ENCODE measurements at places on chromosomes 7 and 10.

DNA sequence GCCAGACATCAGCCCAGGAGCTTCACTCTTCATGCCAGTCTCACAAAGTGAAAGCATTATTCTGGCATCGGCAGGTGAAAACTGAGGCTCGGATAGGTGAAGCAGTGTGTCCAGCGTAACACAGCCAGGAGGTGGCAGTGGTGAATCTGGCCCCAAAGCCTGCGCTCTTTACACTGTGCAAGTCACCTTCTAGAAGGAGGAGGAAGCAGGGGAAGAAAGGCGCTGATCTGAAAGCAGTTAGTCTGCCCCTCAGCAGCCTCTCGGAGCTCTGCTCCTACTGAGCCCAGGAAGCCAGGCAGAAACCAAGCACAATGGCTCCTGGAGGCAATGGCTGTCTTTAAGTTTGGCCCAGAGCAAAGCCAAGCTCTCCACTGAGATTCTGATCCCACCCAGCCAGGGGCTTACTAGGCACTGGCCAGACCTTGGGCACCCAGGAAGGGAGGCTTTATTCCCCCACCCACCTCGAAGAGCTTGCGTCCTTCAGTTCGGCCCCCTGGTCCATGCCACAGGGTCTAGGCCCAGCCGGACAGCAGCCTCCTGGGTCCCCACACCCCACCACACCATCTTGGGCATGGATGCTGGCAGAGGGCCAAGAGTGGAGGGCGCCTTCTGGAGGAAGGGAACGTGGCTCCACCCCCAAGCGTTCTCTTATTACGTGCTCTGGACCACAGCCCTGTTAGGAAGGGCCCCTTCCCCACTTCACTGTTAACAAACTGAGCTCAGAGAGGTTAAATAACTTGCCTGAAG, 104.5 kb downstream of the GRID1 start:
- no peak for DNase-seq

GRCh38 chr10:62514079-62514693, 140.0 kb downstream of the ZNF365 start:
- no peak for DNase-seq

GRCh38 chr7:121938429-121938996, 65.6 kb downstream of the PTPRZ1 start:
- DNase-seq: no peak

GRCh38 chr7:99078416-99078815, 65.5 kb downstream of the SMURF1 start:
- DNase-seq: no peak

DNA sequence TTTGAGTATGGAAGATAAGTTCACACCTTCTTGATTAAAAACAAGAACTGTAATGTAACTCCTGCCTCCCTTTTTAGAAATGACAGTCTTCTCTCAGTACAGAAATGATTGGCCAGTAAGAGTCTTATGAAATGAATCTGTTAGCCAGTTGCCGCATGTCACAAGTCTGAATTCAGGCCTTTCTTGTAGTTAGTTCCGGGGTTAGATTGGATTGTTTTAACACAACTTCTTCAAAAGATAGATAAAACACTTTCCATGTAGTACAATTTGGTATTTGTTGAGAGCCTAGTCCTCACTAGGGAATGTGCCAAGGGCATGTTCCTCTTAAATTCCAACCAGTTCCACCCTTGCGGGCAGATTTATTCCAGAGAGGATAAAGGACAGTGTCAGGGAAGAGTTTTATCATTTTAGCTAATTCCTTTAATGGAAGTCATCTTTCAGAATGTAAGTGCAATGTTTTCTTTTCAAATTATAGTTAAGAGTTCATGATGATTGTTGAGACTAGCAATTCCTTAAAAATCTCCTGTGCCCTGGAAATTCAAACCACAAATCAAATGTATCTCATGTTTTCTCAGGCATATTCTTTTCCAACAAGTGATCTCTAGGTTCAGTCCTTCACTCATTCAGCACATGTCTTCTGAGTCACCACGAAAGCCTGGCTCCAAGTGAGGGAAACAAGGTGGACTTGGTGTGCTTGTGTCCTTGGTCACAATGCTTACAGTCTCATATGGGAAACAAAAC, 4.1 kb downstream of the FHIP2A start:
- no peak for DNase-seq

GRCh38 chr7:100967292-100967863, 2.0 kb upstream of the MUC12 start:
- no peak for DNase-seq

DNA sequence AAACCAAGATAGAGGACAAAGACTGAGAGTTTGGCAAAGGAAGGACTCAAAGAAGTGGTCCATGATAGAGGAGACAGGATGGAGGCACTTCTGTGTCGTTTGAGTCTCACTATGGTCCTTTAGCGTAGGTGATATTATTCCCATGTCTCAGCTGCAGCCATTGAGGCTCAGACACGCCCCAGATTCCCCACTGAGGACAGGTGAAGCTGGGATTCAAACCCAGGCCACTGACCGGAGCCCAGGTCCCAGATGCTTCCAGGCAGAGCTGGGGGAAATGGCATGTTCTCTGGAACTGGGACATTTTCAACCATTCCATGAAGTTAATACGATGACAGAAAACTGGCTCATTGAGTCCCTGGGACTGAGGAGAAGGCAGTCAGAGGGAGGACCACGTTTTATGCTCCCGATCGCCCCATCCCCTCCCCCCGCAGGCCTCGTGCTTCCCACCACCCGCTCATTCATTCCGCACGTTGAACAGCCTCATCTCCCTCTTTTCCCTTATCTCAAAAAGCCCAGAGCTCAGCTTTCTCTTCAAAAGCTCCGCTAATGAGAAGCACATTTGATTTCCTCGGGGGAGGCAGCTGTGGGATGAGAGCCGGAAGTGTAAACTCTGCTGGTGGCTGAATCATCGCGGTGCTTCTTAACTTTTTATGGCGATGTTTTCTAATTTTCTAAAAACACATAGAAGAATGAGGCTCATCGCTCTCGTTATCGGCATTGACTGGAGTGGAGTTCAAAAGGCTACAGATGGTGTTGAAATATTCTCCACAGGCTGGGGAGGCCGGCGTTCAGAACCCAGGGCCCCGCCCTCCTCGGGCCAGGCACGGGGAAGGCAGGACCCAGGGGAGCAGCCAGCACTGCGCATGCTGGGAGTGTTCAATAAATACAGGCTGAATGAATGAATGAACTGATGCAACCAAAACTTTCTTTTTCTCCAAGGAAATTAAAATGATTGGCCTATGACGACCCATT, 64.0 kb downstream of the OAT start:
- no peak for DNase-seq
